ENCODE measurements at places on chromosomes 4 and X. TPM values are rescaled to one million over a fixed set of nuclear protein-coding genes. Genes with fewer than 3 reads are reported as not detected.

The PABPC4L gene
- 1.5 TPM for total RNA-seq

The SMPX gene
- total RNA-seq: not detected

The RBM47 gene
- total RNA-seq: 26.0 TPM

DNA sequence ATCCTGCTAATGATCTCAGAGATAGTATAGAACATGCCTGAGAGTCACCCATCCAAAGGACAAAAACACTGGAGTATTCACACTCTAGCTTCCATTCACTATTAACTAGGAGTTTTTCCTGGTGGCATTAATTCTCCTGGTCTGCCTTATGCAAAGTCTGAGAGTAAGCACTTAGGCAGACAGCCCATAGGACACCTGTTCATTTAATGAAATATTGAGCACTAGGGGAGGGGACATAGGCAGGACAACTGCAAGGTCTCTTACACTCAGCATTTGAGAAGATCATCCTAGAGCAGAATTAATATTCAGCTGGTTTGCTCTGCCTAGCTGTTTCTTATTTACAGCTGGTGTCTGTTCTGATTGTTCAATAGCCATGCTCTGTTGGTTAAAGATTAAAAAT lies 508.5 kb downstream of the CENPC start:
- no peaks in the 10 kb centered on the region for H3K36me3 ChIP-seq
- no peak for DNase-seq
- no peaks in the 10 kb centered on the region for H3K4me1 ChIP-seq
- no peaks in the 10 kb centered on the region for H3K27me3 ChIP-seq
- no peak overlapping the region for H3K4me3 ChIP-seq

- no peak for DNase-seq
- H3K27ac ChIP-seq: no peak overlapping the region
- H3K36me3 ChIP-seq: no peaks in the 10 kb centered on the region
Measured at GRCh38 chr4:11297627-11298026, 131.1 kb downstream of the HS3ST1 start.
